Right ventricle myocardium superior (tissue), 1 donor: ENCODE measurements at places on chromosomes 12 and 14. TPM values are rescaled to one million over a fixed set of nuclear protein-coding genes. Genes with fewer than 3 reads are reported as not detected.

OR10P1 gene
- not detected for total RNA-seq

ACVRL1 gene
- 35.1 TPM for total RNA-seq

HELB gene
- 0.81 TPM for total RNA-seq

DNA sequence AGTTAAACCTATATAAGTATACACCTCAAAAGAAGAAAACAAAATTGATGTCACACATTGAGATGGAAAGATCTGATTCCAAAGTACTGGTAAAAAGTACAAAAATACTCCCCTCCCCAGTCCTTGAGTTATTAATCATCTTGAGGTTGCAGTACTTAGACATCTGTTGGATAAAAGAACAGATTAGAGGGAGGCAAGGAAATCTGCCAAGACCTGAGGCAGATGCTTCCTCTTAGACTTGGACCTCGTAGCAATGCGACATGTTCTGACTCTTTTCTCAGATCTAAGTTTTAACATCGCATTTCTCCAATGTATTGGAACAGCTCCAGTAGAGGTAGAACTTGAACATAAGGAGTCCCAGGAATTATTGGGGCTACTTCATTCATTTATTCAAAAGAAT is 187.9 kb upstream of the GRIN2B start:
- no peak for DNase-seq

- no peak for DNase-seq
Measured at GRCh38 chr14:22735096-22735495, 31.4 kb upstream of the OXA1L start.

DNA sequence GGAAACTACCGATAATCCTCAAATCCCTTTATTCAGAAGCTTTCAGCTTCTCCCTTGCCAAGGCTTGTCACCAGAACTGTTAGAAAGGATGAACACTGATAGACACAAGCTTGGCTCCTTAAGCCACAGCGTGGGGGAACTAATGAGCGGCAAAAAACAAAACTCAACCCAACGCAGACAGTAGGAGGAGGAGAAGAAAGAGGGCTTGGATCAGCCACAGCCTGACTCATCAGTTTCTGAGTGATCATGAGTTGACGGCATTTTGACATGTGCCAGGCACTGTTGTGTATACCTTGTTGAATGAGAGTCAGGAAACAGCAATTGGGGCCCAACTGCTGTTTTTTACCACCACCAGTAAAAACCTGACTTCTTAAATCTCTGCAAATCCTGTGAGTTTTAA is 23.7 kb downstream of the PLXNC1 start:
- DNase-seq: no peak

GRCh38 chr14:72495668-72496067 is 398.2 kb downstream of the DPF3 start:
- DNase-seq: no peak

- DNase-seq: no peak
Measured at GRCh38 chr12:66755727-66756395, 77.0 kb upstream of the GRIP1 start.

GRCh38 chr14:61482348-61483206 is 161.2 kb downstream of the PRKCH start:
- DNase-seq: no peak

DNA sequence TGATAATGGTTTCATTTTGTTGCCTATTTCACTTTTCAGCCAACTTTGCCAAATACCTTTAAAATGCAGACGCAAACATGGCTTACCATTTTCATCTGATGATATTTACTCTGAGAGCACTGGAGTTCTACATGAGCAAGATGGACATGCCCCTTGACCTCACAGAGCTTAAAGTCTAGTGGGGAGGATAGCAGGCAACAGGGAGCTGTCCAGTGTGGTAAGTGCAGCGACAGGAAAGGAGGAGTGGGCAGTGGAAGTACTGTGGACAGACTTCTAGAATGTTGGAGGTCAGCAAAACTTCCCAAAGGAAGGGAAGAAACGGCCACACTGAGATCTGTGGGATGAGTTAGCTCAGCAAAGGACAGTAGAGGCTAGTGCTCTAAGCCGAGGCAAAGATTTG is 25.3 kb downstream of the LRIG3 start:
- no peak for DNase-seq

- no peak for DNase-seq
Measured at GRCh38 chr14:67586369-67586768, 13.7 kb downstream of the PIGH start.

- no peak for DNase-seq
Measured at GRCh38 chr12:83985084-83985483, 927.5 kb downstream of the SLC6A15 start.

DNA sequence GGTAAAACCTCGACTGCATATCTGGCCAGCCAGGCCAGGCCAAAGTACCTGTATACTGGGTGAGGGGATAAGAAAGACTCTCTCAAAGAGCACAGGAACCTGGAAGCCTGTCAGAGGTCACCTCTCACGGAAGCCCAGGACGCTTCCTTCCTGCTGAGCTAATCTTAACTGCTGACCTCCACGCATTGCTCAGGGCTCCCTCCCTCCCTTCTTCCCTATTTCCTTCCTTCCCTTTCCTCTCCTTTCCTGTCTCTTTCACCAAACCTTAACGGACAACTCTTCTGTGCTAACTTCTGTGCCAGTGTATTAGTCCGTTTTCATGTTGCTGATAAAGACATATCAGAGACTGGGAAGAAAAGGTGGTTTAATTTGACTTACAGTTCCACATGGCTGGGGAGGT is 14.8 kb upstream of the RNASE10 start:
- DNase-seq: no peak

- peak; percentile 32 for DNase-seq
Measured at GRCh38 chr12:131096681-131097181, 143.0 kb downstream of the ADGRD1 start.

DNA sequence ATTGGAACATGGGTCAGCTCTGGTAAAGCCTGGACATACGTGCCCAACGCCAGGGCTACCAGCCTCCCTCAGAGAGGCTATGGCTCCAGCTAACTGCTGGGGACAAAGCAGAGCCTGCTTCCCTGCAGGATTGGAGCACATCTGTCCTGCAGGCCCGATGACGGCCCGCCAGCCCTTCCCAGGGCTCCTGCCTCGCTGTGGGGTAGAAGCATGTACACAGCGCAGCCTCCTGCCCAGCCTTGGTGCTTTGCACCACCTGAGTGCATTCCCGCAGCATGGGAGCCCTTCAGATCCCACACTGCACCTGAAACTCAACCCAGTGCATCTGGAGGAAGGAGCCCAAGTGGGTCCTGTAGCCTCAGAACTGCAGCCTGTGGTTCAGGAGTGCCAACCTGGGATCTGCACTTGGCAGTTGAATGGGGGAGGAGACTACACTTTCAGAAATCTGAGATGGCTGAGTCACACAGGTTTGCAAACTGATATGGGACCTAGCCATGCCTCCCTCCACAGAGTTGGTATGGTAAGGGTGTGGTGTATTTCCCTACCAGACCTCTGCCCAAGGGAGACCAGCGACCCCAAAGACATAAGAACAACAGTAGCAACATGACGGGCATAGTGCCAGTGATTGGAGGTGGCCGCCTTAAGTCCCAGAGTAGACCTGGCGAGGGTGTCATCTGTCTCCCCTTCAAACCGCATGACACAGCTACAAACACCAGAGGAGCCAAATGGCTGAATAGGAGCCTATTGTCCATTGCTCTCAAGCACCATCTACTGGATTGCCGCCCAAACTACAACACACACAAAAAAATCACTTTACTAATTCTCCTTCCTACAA is 273.9 kb upstream of the MIS18BP1 start:
- DNase-seq: no peak

- no peak for DNase-seq
Measured at GRCh38 chr14:20515846-20516245, 10.5 kb downstream of the RNASE10 start.

GRCh38 chr14:49769581-49770211 is 1.7 kb downstream of the KLHDC2 start:
- DNase-seq: no peak
